Gastrocnemius medialis (tissue), 4 donors: ENCODE measurements at places on chromosomes 6 and 20. TPM values are rescaled to one million over a fixed set of nuclear protein-coding genes. Genes with fewer than 3 reads are reported as not detected.

DSE gene
- total RNA-seq, result 13.0 TPM

ERVFRD-1 gene
- not detected for total RNA-seq

- DNase-seq, result peak; percentile 66
These were observed 10.7 kb downstream of the DLL1 start for GRCh38 chr6:170279977-170280688.

DNA sequence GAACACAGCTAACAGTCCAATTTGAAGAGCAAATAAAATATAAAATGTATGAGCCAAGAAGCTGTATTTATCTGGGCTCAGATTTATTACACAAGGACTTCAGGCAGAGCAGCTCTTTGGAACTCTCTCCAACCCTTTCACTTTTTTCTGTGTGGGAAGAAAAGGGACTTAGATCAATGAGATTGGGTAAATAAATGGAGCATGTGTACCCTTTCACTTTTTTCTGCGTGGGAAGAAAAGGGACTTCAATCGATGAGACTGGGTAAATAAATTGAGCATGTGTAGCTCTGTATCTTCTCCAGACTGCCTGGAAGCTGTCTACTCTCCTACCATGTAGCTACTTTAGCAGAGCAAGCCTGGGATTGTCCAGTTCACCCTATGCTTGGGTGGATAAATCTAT, 10.7 kb downstream of the SLC17A3 start:
- no peak for DNase-seq

- no peak for DNase-seq
These were observed 225.9 kb upstream of the CITED2 start for GRCh38 chr6:139600343-139600742.
